ENCODE measurements at places on chromosomes 13 and 19.

GRCh38 chr13:94992036-94992960 lies 280.0 kb upstream of the SOX21 start:
- no peak for DNase-seq

DNA sequence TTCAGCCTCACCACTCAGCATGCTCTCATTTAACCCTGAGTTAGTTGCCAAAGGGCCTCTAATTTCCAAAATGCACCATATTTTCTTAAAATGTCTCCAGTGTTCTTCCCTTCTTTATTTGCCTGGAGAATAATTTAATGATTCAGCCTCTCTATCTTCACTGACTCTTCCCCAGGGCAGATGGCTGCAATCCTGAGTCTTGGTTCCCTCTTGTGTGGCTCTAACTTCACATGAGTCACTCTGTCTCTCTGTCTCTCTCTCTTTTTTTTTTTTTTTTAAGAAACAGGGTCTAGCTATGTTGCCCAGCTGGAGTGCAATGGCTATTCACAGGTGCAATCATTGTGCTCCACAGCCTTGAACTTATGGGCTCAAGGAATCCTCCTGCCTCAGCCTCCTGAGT lies 251.4 kb downstream of the VWA8 start:
- DNase-seq: no peak

GRCh38 chr13:79660361-79660760 lies 179.4 kb downstream of the NDFIP2 start:
- DNase-seq: peak; percentile 3

DNA sequence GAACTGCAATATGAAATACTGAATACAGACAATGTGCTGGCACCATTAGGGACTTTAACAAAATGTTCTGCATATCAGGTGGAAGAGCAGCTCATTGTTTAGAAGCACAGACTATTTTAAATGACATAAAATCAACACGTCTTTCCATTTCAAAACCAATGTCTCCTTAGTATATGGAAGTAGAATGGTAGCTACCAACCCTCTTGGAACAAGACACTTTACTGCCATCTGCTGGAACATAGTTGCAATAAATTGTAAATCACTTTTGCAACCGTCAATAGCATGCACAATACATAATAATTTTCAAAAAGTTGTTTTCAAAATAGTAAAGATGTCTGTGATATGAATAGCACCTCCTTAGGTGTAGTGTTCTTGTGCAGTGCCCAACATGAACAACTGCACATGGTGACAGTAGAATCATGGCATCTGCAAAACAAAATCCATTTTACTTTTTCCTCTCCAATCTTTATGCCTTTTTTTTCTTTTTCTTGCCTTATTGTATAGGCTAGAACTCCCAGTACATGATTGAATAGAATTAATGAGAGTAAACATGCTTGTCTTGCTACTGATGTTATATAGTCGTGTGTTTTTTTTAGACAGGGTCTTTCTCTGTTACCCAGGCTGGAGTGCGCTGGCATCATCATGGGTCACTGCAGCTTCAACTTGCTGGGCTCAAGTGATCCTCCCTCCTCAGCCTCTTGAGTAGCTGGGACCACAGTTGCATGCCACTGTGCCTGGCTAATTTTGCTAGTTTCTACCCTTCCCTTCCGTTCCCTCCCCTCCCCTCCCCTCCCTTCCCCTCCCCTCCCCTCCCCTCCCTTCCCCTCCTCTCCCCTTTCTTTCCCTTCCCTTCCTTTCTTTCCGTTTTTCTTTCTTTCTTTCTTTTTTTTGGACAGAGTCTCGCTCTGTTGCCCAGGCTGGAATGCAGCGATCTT lies 7.8 kb upstream of the LYPD5 start:
- peak; percentile 47 for DNase-seq

DNA sequence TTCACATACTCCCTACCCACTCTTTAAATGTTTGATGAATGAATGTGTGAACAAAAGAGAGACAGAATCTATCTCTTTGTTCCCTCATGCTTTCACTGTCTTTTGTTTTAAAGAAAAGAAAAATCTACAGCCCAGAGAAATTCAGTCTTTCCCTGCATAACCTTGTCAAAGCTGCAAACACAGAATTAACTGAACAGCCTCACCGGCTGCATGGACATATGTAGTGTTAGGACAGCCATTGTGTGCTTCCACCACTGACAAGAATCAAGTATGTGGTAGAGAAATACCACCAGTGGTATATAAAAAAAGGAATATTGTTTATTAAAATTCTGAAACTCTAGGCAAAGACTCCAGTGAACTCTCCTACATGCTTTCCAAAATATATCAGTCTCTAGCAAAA lies 348.4 kb upstream of the NBEA start:
- no peak for DNase-seq

- DNase-seq: no peak
Observed at GRCh38 chr13:43335764-43336163, 312.4 kb downstream of the DNAJC15 start.

GRCh38 chr13:52141299-52141698 lies 12.4 kb upstream of the NEK5 start:
- DNase-seq: no peak

GRCh38 chr19:10884274-10884673 lies 12.9 kb downstream of the CARM1 start:
- no peak for DNase-seq

DNA sequence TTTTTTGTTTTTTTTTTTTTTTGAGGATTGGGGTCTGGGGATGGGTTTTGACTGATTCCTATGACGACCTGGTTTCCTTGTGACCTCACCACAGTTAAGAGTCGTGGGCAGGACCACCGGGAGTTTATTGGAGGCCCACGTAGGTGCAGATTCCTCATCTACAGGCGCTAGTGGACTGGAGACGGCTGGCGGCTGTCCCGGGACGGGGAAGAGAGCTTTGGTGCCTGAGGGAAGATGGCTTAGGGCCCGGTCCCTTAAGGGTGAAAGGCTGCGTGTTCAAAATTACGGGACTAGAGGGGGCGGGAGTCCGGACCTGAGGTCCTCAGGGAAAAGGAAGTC lies 682 bp upstream of the TEAD2 start:
- peak; percentile 48 for DNase-seq

- no peak for DNase-seq
Observed at GRCh38 chr13:78497702-78498355, 105.5 kb downstream of the POU4F1 start.

- no peak for DNase-seq
Observed at GRCh38 chr19:1112268-1113029, 8.7 kb downstream of the GPX4 start.

- no peak for DNase-seq
Observed at GRCh38 chr13:98265692-98266551, 88.9 kb upstream of the RNF113B start.

DNA sequence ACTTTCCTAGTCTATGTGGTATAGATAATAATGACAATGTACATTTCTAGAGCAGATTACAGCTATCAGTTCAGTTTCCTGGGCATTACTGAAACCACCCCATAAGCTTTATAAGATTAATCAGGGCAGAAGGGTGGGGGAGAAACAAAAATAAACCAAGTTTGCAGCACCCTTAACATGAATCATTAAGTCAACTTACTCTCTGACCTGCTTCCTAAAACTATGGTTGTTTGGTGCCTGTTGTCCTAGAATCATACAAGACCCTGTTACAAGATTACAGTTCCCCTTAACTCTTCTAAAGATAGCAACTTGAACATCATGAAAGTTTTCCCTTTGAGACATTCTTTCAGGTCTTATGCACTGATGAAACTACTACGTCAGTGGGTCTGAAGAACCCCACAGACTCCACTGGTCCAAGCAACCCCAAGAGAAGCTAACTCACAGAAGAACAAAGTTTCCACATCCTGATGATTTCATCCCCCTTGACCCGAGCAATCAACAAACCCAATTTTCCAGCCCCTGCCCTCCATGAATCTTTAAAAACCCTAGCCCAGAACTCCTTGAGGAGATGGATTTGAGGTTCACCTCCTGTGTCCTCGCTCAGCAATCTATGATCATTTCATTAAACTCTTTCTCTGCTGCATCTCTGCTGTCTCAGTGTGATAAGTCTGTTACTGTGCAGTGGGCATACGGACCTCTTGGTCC lies 336.5 kb downstream of the FOXO1 start:
- DNase-seq: no peak

DNA sequence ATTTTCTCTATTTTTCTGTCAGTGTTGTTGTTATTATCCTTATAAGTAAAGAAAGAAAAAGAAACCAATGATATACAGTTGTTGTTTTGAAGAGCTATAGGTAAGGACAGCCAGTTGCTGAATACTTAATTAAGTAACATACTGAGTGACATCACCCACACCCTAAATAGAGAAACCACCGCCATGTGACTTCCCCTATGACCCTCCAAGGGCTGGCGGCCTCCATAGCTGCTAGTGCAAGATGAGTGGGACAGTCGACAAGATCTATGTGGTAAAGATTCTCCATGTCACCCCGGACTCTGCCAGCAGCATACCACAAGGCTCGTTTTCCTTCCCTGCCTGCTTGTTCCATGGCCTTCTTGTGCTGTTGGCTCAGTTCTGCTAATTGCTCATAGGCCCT lies 221.1 kb downstream of the DNAJC15 start:
- DNase-seq: no peak
